Hematopoietic multipotent progenitor cell (in vitro differentiated cells): ENCODE measurements at places on chromosomes 7 and 10.
A peak's percentile ranks its signal among the peaks of the same experiment; 100 is the strongest.

- no peak for DNase-seq
These were observed 44.0 kb downstream of the GSDME start for GRCh38 chr7:24713039-24713793.

GRCh38 chr7:50393547-50394252 lies 56.5 kb downstream of the FIGNL1 start:
- no peak for DNase-seq

GRCh38 chr10:43119416-43120115 lies 18.7 kb upstream of the CSGALNACT2 start:
- no peak for DNase-seq

GRCh38 chr7:101099969-101100781 lies 14.9 kb downstream of the TRIM56 start:
- DNase-seq, result peak; percentile 96

GRCh38 chr10:101464082-101464481 lies 110.1 kb downstream of the BTRC start:
- no peak for DNase-seq

GRCh38 chr10:22475651-22476600 lies 130.6 kb downstream of the SPAG6 start:
- DNase-seq, result no peak

GRCh38 chr7:156673902-156674301 lies 33.3 kb downstream of the RNF32 start:
- no peak for DNase-seq

- no peak for DNase-seq
These were observed 15.8 kb downstream of the GTPBP4 start for GRCh38 chr10:1003884-1004670.

DNA sequence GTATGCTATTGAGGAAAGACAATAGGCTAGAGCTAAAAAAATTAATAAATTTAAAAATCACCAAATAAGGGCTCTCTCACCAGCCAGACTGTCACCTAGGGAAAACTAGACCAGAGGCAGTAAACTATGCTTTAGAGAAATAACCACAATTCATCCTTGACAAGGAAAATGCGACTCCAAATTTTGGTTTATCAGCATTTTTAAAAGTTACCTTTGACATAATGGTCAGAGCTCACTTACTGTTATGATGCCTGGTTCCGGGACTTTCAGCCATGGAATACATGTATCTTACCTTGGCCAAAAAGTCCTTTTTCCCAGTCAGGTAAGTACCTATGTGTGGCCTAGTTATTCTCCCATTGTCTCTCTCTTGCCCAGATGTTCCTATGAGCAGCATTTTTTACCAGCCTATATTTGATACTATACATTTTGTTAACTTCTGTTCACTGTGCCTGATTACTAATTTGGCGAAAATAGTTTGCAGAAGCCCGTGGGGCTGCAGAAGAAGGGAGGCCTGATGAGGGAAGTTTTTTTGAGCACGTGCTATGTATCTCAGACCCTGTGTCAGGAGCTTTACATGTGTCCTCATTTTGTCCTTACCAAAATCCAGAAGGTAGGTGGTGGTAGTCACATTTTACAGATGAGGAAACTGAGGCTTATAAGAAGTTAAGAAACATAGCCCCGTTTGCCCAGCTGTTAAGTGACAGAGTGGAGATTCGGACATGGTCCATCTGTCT lies 149.7 kb downstream of the CELF2 start:
- DNase-seq, result no peak

DNA sequence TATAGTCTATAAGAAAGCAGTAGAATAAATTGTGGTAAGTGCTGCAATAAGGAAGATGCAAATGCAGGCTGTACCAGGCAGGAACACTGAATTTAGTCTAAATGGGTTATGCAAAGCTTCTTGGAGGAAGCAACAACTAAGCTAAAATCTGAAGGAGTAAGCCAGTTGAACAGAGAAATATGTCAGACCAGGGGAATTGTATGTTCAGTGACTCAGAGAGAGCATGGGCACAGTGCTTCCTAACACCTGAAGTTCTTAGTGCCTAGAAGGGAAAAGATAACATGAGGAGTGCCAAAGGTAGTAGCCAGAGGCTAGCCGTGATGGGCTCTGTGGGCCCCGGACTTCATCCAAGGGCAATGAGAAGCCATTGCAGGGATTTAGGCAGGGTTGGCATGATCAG lies 204.1 kb upstream of the KMT2E start:
- no peak for DNase-seq

GRCh38 chr10:130493446-130494145 lies 357.4 kb downstream of the GLRX3 start:
- DNase-seq, result no peak

- DNase-seq, result no peak
These were observed 505 bp upstream of the FAM204A start for GRCh38 chr10:118342638-118343020.

GRCh38 chr10:24390746-24391145 lies 181.8 kb downstream of the KIAA1217 start:
- DNase-seq, result no peak

- no peak for DNase-seq
These were observed 40.1 kb upstream of the PPP1R17 start for GRCh38 chr7:31646942-31647341.

DNA sequence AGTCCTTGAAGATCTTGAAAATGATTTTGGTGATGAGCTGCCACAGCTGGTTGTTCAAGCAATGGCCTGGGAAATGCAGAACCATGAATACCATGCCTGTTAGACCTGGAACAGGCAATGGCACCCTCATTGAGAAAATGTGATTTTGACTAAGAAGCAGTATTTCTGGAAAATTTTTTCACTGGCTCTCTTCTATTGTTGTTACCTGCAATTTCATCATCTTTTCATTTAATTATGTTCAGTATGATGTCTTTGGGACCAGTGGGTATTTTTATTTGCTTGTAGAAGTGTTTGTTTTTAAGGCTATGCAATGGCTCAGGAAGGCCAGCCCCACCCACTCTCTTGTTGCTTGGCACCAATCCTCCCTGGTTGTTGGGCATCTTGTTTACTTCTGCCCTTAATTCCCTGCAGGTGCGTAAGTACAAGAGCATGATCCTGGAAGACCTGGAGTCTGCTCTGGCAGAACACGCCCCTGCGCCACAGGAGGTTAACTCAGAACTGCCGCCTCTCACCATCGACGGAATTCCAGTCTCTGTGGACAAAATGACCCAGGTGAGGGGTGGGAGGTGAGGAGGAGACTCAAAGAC lies 78.6 kb downstream of the NRF1 start:
- no peak for DNase-seq

DNA sequence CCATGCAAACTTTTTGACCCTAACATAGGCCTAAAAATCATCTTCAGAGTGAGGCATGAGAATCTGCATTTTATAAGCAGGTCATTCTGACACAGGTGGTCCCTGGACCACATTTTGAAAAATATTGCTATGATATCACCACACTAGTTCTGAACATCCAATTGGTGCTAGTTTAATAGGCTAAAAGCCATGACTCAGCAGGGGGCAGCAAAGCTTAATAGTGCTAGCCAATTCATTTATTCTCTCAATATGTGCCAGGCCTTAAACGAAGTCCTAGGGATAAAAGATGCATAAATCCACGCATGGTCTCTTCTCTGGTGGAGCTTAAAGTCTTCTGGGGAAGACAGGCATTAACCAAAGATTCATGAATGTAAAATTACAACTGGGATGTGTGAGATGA lies 10.2 kb upstream of the SLC25A28 start:
- DNase-seq, result peak; percentile 58

DNA sequence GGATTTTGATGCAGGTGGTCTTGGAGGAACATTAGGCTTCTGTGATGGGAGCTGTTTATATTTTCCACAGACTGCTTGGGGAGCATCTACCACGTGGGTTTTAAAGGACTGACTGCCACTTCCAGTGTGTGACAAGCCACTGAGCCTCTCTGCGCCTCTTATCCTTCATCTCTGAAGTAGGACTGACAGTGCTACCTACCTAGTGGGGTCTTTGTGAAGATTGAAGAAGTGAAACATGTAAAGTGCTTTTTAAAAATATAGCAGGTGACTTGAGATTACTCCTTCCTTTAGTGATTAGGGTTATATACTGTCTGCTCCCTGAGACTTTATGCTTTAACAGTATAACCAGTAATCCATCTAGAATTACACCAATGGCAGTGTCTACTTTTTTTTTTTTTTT lies 29.9 kb downstream of the NKX2-3 start:
- DNase-seq, result no peak

DNA sequence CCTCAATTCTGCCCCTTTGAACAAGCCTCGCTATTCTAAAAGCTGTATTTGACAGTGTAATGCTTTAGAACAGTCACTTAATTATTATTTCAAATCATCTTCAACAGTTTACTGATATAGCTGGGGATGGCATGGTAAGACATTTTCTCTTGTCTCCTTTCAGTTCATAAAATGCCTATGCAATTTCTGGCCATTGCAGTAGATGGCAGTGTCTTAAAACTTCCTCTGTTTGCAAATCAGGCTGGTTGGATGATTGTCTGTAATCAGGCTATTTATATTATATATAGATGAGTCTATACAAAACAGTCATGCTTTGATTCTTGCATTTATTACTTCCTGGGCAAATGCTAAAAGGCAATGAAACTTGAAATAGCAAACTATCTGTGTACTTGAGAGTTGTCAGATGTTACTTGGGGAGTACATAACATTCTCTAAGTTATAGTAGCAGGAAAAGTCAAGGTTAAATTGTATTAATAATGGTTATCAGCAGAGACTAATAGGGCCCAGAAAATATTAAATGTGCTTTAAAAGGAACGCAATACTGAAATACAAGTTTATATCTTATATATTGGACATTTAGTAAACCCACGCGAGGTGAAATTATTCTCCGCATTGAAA lies 55.5 kb upstream of the LHFPL3 start:
- no peak for DNase-seq

DNA sequence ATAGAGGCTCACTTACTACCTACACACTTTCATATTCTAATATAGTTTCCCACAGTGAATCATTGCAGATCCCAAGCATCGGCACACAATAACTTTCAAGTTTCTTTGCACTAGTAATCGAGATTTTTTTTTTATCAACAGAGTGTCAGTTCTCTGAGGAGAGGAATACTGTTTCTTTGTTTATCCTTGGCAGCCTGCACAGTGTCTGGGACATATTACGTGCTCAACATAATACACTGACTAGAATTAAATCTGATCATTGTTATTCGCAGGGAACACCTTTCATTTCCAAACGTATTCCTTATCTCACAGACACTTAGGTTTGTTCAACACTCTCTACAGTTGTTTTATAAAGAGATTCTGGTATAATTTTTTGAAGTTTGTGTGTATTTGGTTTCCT lies 95.3 kb downstream of the CACNA2D1 start:
- no peak for DNase-seq

DNA sequence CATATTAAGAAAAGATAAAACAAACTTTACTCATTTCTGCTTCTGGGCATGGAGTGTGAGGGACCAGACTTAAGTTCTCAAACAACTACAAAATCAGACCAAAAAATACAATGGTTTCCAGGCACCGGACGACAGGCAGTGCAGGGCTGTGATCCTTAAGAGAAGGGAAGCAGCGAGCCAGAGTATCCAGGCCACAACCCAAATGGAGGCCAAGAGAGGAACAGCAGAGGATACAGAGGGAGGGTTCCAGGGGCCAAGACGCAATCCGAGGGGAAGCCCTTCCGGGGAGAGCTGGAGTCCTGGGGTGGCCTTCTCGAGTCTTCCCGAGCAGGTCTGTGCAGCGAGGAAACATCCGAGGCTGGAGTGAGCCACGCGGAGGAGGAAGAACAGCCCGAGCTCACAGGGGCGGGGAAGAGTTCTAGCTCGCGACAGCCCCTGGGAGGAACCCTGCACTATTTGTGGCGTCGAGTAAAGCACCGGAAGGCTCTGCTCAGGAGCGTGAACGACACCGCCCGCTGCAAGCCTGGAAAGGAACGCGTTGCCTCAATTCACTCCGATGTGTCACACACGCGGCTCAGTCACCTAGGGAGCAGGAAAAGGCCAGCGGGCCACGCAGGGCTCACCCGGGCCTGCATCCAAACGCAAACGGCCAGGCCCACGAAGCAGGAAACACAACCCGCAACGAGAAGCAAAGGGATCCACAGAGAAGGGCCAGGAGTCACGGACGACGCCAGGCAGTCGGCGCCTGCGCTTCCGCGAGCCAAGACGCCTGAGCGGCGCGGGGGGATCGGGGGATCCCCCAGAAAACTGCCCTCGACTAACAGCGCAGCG lies 933 bp upstream of the RNF32 start:
- peak; percentile 56 for DNase-seq
